ENCODE measurements at places on chromosomes 11 and 22.
A peak's percentile ranks its signal among the peaks of the same experiment; 100 is the strongest.

DNA sequence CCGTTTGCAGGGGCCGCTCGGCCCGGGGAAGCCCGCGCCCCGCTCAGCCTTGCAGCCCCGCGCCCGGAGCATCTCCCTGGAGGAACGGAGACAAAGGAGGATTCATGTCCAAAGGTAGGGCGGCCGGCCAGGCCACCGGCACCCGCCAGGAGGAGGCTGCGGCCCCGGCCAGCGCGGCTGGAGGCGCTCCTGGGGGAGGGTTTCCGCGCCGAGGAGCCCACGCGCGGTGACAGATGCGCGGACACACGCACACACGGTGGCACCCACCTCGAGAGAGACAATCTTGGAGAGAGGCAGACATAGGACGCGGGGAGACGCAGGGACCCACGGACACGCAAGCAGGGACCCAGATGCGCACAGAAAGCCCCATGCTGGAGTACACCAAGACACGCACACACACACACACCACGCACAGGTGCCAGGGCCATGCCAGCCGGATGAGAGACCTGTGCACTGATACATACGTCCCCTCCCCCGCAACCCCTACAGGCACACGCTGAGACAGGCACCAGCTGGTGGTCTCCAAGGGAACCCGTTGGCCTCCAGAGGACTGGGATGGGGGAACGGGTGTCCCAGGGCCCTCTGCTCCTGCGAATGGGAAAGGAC is 7.8 kb downstream of the SEPTIN3 start:
- no peak for DNase-seq

GRCh38 chr22:31509061-31509762 is 12.9 kb downstream of the SFI1 start:
- no peak for DNase-seq

DNA sequence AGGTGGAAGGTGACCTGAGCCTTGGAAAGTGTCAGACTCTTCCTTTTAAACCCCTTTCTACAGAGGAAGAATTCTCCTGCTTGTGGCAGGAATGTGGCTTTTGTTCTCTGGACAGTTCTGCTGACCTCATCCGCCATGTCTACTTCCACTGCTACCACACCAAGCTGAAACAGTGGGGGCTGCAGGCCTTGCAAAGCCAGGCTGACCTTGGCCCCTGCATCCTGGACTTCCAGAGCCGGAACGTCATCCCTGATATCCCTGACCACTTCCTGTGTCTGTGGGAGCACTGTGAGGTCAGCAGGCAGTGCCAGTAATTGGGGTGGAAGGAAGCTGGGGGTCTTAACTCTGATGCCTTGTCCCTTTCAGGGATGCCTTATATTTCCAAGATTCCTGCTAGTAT is 9.3 kb downstream of the HINFP start:
- no peak for DNase-seq

GRCh38 chr11:47179655-47179991 is 2.9 kb upstream of the ARFGAP2 start:
- peak; percentile 19 for DNase-seq

DNA sequence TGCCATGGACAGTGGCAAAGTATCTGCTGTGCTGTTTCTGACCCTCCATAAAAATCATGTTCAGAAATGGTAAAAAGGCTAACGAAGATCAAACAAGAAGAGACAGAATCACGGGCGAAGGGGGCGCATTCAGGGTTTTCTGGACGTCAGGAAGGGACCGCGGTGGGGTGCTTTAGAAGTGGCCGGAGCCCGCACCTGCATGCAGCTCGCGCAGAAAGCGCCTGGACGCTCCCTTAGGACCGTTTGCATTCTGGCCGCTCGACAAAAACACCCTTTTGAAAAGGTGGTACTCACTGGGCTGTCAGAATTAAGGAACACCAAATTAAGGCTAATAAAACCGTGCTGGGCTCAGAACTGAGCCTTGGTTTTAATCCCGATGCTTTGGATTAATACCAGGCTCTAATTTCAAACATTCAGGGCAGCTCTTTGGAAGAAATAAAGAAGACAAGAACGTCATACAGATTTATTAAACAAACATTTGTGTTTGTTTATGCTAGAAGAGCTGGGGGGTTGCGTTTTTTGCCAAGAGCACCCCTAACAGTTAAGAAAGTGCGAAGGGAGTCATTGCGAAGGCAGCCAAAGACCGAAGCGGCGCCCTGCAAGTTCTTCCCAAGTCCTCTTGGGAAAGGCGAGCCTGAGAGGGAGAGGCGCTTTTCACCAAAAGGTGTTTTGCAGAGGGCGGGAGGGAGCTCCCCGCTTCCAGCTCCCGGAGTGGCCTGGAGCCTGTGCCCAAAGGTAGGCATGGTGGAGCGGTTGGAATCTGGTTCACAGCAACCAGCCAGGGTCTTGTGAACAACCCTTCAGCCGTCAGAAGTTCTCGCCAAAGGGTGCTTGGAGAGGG is 47.7 kb upstream of the DBX1 start:
- DNase-seq: no peak

GRCh38 chr11:62120001-62120400 is 3.8 kb upstream of the INCENP start:
- no peak for DNase-seq

- DNase-seq: no peak
Measured at GRCh38 chr11:96205460-96205809, 137.6 kb downstream of the MAML2 start.

DNA sequence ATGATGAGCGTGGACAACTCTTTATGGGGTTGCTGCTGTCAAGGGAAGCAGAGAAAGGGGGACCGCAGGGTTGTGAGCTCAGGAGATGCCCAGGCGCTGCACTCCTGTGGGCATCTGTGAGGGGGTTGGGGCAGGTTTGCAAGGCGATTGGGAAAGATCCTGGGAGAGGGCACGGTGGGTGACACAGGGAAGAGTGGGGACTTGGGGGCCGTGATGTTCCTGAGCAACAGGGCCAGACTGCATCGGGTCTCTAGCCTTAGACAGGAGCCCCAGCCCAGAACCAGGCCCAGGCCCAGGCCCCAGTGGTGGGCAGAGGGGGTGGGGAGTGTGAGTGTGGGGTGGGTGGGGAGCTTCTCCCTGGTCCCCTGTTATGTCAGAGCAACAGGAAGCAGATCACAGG is 38.3 kb downstream of the CSF2RB start:
- DNase-seq: no peak

DNA sequence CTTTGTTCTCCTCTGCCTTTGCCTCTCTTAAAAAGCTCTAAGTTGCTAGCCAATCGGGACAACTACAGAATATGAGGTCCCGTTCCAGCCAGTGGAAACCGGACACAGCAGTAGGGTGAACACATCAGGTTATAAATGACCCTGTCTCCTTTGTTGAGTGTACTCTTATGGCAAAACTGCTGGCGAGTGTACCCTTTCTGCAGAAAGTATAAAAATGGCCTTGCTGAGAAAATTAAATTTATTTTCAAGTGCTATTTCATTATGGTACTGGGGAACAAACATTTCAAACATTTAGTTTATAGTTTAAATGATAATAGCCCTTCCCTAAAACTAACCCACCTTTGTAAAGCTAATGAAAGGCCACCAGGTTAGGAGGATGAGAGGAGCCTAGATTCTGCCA is 6.0 kb upstream of the LGALS12 start:
- no peak for DNase-seq

- DNase-seq: no peak
Measured at GRCh38 chr11:17816232-17816931, 81.8 kb downstream of the KCNC1 start.

DNA sequence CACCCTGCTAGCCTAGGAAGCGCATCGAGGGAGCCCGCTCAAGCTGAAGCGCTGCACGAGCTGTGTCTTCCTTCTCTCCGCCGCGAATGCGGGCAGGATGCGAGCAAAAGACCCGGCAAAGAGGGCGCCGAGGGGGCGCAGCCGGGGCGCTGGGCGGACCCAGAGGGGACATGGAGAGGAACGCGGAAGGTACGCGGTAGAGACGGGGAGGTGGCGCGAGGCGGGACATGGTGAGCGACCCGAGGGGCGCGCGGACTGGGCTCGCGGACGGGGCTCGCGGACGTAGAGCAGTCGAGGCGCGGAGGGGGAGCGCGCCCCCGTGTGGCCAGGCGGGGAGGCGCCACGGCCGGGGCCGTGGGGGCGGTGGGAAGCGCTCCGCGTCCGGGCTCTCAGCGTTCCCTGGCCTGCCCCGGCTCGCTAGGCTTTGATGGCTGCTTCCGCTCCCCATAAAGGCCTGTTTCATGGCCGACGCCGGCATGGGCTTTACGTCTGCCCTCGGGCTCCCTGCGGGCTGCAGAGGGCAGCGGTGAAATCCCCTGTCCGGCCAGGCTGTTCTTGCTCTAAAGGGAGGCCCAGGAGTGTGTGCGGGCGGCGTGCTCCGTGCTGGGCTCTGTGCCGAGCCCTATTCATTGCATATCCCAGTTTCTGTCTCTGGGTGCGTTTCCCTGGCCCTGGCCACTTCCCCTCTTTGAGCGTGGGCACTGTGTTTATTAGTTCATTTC is 31.2 kb upstream of the TRIM29 start:
- DNase-seq: peak; percentile 33

DNA sequence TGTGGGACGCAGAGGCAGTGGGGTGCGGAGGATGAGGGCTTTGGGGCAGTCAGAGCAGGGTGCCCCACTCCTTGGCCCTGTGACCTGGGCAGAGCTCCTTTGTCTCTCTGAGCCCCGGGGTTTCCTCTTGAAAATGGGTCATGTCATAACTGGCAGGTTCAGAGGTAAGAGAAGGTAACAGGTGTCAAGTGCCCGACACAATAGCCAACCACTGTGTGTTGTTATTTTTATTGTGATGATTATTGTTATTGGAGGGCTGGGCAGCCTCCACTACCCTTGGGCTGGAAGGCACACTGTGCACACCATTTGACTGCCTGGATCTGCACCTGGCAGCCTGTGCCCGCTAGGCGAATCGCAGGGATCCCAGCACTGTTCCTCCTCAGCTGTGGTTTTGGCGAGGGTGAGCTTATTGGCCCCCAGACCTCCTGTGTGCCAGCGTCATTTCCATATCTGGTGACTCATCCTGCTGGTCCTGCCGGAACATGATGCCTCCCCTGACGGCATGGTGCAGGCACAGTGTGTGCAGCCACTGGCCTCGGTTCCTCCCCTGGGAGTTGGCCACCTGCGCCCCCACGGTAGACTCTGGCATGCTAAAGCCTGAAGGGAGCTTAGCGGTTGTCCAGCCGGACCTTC is 15.4 kb upstream of the SOX10 start:
- DNase-seq: no peak

GRCh38 chr22:49660794-49661781 is 166.6 kb downstream of the BRD1 start:
- DNase-seq: no peak

GRCh38 chr11:116730601-116731000 is 42.2 kb downstream of the BUD13 start:
- no peak for DNase-seq

DNA sequence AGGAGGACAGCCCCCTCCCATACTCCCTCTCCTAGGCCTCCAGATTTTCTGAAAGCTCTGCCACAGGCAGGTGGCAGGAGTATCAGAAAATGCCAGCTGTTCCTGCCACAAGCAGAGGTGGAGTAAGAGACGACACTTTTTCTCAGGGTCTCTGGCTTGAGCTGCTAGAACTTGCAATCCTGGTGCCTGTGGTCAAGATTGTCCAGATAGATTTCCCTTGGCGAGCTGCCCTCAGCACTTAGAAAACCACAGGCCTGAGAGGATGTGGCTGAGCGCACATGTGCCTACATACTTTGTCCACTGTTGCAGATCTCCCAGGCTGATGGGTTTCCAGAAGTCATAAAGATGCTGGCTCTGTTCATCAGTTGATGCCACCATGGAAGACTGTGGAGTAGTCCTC is 65.7 kb upstream of the NAV2 start:
- DNase-seq: no peak

DNA sequence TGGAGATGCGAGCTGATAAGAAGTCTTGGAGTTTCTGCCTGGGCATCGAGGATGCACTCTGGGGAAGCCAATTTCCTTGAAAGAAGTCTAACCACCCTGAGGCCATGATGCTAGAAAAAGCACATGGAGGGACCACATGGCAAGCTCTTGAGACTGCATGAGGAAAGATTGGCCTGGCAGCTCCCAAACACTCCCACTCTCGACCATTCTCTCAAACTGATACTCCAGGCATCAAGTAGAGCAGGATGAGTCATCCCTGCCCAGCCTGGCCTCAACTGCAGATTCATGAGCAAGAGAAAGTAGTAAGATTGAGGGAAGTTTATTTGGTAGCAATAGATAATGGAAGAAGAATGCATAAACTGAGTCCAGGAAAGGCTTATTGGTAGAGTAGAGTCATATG is 194.3 kb downstream of the KIF18A start:
- DNase-seq: no peak

GRCh38 chr22:34490886-34491285 is 570.6 kb upstream of the LARGE1 start:
- DNase-seq: no peak

DNA sequence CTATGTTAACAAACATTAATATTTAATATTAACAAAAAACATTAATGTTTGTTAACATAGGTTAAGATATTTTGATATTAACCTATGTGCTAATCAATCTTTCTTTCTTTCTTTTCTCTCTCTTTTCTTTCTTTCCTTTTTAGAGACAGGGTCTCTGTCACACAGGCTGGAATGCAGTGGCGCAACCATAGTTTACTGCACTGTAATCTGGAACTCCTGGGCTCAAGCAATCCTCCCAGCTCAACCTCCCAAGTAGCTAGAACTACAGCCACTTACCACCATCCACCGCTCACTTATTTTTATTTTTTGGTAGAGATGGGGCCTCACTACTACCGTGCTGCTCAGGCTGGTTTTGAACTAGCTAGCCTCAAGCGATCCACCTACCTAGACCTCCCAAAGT is 13.2 kb downstream of the SIK3 start:
- DNase-seq: no peak

- no peak for DNase-seq
Measured at GRCh38 chr11:44301564-44302271, 8.2 kb downstream of the ALX4 start.

GRCh38 chr22:38716826-38717225 is 11.1 kb downstream of the GTPBP1 start:
- no peak for DNase-seq

GRCh38 chr11:15690320-15690719 is 575.6 kb downstream of the INSC start:
- DNase-seq: no peak

- DNase-seq: no peak
Measured at GRCh38 chr11:117819096-117820040, 5.2 kb downstream of the FXYD2 start.

DNA sequence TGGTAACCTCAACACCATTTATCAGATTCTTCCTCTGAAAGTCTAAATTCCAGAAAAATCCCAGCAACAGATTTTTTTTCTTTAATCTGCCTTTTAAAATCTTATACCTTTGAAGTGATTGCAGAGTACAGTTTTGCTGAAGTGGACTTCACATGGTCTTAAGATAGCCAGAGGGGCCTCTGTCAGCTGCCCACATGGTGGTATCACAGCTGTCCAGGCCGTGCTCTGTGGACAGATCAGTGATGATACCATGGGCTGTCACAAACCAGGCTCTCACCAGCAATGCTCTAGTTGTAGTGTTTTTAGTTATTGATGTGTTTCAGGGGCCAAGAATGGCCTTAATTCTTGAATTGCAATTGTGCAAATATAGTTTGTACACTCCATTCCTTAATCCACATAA is 44.0 kb downstream of the PARVA start:
- DNase-seq: no peak

- no peak for DNase-seq
Measured at GRCh38 chr11:62024936-62025486, 57.6 kb upstream of the FTH1 start.

GRCh38 chr11:131694526-131695424 is 324.4 kb downstream of the NTM start:
- DNase-seq: no peak

- DNase-seq: no peak
Measured at GRCh38 chr11:56885177-56885576, 103.5 kb upstream of the OR5AK2 start.

GRCh38 chr11:19183646-19184045 is 18.1 kb downstream of the CSRP3 start:
- DNase-seq: no peak
